ENCODE measurements at places on chromosomes 11 and 22.

GRCh38 chr22:41838842-41839618 lies 6.1 kb downstream of the SREBF2 start:
- DNase-seq = no peak

GRCh38 chr11:125364121-125364826 lies 131.8 kb downstream of the FEZ1 start:
- no peak for DNase-seq

GRCh38 chr11:6745018-6745417 lies 26.8 kb downstream of the OR2AG2 start:
- DNase-seq = no peak

GRCh38 chr11:38456371-38456770 lies 1858.3 kb upstream of the RAG2 start:
- DNase-seq = no peak

- no peak for DNase-seq
Measured at GRCh38 chr22:30933457-30933856, 35.1 kb downstream of the MORC2 start.

DNA sequence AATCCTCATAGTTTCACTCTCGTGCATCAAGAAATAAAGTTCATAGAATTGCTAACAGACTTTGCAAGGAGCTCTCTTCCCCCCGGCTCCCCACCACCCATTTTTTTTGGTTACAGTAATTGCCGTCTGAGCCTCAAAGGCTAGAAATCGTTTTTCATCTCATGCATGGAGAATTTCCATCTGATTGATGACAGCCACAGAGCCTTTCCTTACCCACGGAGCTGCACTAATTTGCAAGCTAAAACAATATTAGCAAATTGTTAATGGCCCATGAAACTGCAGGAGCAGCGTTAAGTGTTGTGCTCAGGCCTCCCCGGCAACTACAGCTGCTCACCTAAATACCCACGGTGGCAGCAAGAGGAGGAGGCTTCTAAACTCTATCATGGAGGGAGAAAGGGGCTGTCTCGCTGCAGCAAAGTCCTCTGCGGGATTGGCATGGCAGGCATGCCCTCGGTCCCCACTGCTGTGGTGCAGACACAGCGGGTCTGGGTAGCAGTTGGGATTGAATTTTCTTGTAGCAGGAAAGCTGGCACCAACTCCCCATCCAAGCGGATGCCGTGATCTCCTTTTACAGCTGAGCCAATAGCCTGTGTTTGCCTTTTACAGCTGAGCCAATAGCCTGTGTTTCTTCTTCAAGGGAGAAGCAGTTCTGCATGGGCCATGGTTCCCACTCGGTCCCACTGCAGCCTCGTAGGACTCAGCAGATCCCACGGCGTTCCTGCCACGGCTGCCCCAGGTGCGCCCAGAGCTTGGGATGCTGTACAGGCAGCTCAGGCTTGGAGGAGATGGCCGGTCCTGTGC lies 412.3 kb downstream of the BRD1 start:
- DNase-seq = no peak

- DNase-seq = no peak
Measured at GRCh38 chr11:111634981-111635705, 32.9 kb downstream of the SIK2 start.

- no peak for DNase-seq
Measured at GRCh38 chr11:88491674-88492073, 154.1 kb upstream of the CTSC start.

DNA sequence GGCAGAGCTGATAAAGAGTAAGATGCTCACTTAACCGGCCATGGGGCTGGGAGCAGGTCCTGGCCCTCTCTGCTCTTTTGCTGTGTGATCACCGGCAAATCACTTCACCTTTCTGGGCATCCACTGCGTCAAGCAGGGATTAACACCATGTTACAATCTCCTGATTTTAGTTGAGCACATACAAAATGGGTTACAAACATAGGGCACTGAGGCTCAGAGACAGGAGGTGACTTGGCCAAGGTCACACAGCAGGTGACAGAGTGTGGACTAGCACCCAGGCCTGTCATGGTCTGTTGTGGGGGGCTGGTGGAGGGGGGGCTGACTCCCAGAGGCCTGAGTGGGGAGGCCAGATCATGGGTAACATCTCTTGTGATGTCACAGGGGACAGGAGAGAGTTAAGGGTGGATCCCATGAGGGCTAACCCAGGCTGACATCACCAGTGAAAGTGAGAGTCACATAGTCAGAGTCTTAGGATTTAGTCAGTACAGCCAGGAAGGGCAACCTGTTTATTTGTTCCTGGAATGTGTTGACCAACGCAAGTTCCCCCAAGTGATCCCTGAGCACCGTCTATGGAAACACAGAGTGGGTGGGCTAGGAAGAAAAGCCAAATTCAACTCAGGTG lies 27.8 kb downstream of the GDPD5 start:
- no peak for DNase-seq

Data from HTR-8/SVneo (cell line).